ENCODE measurements at places on chromosomes 13 and 19. TPM values are rescaled to one million over a fixed set of nuclear protein-coding genes. Genes with fewer than 3 reads are reported as not detected.

DNA sequence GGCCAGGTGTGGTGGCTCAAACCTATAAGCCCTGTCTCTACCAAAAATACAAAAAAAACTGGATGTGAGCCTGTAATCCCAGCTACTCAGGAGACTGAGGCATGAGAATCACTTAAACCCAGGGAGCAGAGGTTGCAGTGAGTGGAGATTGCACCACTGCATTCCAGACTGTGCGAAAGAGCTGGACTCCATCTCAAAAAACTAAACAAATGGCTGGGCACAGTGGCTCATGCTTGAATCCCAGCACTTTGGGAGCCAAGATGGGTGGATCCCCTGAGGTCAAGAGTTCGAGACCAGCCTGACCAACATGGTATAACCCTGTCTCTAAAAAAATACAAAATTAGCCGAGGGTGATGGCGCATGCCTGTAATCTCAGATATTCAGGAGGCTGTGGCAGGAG lies 34.9 kb upstream of the ZNF83 start:
- DNase-seq, result no peak
- H3K27me3 ChIP-seq, result no peaks in the 10 kb centered on the region
- no peaks in the 10 kb centered on the region for H3K4me1 ChIP-seq
- H3K4me3 ChIP-seq, result no peak overlapping the region
- no peak overlapping the region for H3K27ac ChIP-seq

GRCh38 chr13:86992251-86992650 lies 678.9 kb upstream of the SLITRK5 start:
- no peak overlapping the region for H3K4me3 ChIP-seq
- no peaks in the 10 kb centered on the region for H3K4me1 ChIP-seq

GRCh38 chr19:56692206-56692895 lies 20.8 kb upstream of the ZNF835 start:
- DNase-seq, result no peak
- H3K27me3 ChIP-seq, result no peaks in the 10 kb centered on the region
- no peaks in the 10 kb centered on the region for H3K36me3 ChIP-seq
- H3K4me1 ChIP-seq, result no peaks in the 10 kb centered on the region
- no peak overlapping the region for H3K27ac ChIP-seq

The THSD1 gene
- total RNA-seq, result 0.35 TPM

The ASPDH gene
- not detected for total RNA-seq

All from H1 (cell line).